ENCODE measurements at places on chromosomes 2 and 18.

- DNase-seq: peak; percentile 60
These were observed 60.9 kb upstream of the MGAT5 start for GRCh38 chr2:134193006-134193405.

DNA sequence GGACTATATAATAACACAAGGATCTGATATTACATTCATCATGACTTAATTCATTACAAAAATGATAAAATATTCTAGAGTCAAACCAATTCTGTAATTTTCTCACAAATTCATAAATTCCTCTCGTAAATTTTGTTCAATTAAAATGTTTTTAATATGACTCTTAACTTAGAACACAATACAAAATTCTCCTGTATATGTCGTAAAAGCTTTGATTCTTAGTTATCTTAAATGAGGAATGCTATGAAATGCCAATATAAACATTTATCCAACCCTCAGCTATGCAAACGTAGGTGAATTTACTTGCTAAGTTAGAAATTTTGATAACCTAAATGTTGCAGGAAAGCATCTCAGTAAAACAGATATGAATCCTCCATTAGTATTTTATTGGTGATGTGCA, 28.9 kb downstream of the ARHGAP15 start:
- DNase-seq: no peak

DNA sequence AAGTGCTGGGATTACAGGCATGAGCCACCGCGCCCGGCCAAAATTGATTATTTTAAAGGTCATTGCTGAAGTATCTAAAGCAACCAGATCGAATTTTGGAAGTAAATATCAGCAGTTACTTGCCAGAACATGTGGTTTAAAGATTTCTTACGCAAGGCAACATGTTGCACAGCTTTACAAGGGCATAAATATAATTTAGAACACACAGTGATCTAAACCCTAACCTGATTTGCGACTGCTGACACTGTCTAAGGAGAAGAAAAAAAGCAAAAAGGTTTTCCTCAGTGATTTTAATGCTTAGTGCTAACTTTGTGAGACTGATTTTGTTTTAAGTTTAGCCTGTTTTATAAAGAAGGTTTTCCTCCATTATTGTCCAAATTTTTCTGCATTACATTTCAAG, 569.9 kb upstream of the LINC00305 start:
- no peak for DNase-seq

DNA sequence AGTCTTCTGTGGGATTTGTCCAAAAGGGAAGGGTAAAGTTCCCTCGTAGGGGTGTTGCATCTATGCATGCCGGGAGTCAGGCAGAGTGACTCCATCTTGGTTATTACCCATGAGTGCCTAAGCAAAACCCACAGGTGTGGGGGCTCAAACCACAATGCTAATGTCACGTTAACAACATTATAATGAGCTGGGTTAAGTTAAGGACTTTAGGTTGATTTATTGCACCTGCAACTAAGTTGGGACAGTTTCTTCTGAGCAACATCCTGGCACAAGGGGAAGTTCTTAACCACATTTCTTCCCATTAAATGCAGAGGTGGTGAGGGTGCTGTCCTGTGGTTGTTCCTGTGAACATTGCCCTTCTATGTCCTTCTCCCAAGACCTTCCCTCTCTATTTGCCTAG, 1596.8 kb upstream of the SLC39A10 start:
- no peak for DNase-seq

DNA sequence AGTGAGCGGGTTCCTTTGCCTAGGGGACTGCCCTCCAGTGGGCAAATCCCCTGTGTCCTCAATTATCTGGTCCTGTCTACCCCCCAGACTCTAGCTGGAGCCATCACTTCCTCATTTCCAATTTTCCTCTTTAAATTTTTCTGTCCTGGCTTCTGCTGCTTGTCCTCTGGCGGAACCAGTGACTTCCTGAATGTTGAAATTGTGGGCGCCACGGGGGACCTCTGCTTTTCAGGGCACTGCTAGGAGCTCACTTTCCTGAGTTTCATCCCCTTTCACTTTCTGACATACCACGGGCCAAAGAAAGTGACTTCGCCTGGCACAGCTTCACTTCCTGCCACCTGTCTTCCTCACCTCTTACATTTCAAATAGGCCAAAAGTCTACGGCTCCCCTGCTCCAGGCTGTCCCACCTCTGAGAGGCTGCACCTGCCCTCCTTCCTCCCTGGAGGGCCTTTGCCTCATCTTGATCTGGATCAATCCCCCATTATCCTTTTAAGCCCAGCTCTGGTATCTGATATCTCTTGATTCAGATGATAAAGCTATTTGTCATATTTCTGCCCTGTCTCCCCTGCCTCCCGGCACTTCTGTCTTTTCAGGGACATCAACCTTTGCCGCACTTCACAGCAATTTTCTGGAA, 1.4 kb upstream of the MARCO start:
- DNase-seq: no peak

- peak; percentile 28 for DNase-seq
These were observed 570.1 kb downstream of the PLCL1 start for GRCh38 chr2:198374375-198375082.

DNA sequence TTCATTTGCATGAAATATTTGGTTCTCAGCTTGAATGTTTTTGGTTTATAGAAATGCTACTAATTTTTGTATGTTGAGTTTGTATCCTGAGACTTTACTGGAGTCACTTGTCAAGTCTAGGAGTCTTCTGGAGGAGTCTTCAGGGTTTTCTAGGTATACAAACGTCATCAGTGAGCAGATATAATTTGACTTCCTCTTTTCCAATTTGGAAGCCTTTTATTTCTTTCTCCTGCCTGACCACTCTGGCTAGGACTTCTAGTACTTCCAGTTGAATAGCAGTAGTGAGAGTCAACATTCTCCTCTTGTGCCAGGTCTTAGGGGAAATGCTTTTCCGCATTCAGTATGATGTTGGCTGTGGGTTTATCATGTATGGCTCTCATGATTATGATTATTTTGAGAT, 55.4 kb upstream of the THUMPD2 start:
- DNase-seq: no peak

DNA sequence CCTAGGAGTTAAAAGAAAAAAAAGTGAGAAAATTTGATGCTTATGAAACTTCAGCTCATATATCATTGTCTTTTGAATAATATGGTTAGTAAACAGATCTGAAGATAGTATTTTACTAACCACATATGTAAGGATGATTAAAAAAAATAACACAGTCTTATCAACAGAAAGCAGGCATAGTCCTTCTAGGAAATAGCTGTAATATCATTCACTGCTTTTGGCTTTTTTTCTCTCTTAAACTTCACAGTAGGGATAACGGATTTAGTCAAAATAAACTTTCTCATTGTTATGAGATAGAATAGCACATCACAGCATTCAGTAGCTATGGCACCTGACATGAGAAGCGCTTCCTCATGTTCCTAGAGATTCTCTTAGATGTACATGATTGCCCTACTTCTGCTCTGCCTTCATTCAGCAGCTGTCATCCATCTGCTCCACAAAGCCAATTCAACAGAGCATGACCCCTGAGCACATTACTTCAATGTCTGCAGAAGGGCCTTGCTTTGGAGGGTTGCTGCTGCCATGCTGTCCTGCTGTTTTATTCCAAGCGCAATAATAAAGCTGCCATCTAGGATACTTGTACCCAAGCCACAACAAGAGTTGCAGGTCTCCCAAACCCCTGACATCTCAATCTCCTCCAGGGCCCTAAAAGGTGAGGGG, 67.0 kb downstream of the TTC21B start:
- no peak for DNase-seq

- no peak for DNase-seq
These were observed 378.9 kb downstream of the GRB14 start for GRCh38 chr2:164242409-164242808.

DNA sequence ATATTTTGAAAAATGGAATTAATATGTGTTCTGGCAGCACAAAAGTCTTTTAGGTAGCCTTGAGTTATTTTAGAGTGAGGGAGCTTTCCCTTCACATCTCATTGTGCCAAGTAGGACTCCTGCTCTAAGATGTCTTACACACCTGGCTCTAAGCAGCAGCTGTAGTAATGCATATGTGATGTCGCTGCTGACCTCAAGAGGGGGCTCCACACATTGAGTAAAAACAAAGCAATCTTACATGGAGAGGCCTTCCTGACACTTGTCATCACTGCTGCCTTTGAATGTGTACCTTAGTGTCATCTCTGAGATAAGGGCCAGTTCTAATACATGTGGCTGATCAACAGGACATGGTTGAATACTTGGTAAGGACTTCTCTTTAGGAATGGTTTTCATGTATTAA, 75.8 kb downstream of the ACTR3 start:
- no peak for DNase-seq

GRCh38 chr2:127117603-127118002, 10.6 kb upstream of the BIN1 start:
- DNase-seq: no peak

- DNase-seq: no peak
These were observed 156.3 kb downstream of the CYP26B1 start for GRCh38 chr2:71991397-71991796.

GRCh38 chr2:99678625-99679024, 188.8 kb upstream of the REV1 start:
- no peak for DNase-seq

DNA sequence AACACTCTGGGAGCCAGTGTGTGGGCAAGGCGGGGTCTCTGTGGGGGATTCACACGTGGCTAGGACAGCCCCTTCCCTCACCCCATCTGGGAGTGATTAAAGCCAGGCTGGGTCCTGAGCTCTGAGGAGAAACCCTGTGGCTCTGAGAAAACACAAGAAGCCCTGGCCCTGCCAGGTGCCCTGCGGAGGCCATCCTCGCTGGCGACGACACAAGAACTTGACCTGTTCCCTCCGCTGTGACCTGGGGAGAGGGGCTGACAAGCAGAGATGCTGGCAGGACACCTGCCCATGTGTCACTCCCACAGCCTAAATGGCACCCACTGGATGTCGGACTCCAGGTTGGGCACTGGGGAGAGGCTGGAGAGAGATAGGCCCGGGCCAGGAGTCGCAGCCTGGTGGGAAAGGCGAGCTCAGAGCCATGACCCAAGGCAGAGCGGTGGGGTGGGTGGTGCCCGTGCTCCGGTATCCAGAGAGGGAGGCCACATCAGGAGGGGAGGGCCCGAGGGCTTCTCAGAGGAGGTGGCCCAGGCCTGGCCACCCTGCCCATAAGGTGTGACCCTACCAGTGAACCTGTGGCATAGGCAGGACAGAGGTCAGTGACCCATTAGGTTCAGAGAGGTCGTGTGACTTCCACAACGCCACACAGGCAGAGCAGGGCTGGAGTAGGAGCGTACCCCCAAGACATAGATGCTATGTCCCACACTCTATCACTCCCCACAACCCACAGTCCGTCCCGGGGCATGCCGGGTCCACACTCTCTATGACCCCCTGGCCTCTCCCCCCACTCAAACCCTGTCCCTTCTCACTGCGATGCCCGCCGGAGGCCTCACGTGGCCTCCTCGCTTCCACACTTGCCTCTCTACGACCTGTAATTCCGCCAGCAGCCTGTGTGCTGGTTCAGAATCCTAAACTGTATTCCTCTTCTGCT, 59.4 kb upstream of the HPCAL1 start:
- DNase-seq: no peak

- no peak for DNase-seq
These were observed 404 bp upstream of the AKAIN1 start for GRCh38 chr18:5197461-5197860.

- DNase-seq: no peak
These were observed 201.3 kb downstream of the TGIF1 start for GRCh38 chr18:3651266-3651665.

- DNase-seq: no peak
These were observed 86.9 kb upstream of the RBBP8 start for GRCh38 chr18:22846088-22846683.

GRCh38 chr2:33406622-33407021, 69.8 kb upstream of the RASGRP3 start:
- no peak for DNase-seq
